Effector memory CD4-positive, alpha-beta T cell (primary cell): ENCODE measurements at places on chromosomes 7 and 10.

DNA sequence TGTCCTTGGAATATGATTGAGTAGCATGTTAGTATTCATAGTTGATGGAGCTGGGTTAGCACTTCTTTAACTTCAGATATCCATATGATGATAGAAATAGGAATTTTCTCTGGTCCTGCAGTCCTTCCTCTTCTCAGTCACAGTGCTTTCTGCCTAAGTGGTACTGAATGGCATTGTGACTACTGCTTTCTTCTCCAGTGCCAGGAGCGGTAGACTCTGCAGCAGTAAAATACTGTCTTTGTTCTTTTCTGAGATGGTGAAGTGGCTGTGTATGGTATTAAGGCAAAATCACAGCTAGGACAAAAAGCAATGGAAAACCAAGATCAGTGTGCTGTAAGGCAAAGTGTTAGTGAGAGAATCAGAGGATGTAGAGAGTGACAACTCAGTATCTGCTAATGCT, 46.6 kb downstream of the C1GALT1 start:
- no peak for DNase-seq

GRCh38 chr7:81478664-81479063, 291.2 kb downstream of the HGF start:
- no peak for DNase-seq

DNA sequence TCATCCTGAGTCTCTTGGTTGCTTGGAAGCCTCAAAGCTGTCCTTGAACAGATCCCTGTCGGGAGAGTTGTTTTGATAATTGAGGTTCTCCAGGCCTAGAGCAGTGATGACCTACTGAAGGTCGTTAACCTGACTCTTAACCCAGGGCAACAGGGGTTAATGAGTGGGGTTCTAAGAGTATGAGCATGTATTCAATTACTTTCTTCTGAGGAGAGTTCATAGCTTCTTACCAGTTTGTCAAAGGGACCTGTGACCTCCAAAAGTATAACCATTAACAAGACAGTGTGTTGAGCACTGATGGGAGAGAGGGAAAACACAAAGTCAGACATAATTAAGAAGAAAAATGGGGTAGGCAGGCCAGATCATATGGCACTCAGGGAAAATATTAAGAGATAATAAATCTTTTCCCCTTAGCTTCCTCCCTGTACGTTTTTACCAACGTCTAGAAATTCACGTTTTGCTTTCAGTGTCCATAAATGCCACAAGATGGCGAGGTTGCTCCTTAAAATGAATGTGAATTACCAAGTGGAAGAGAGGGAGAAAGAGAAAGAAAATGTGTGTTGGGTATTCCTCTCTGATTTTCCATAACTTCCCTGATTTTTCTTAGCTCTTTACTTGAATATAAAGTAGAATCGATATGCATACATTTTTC, 97.6 kb downstream of the SUGCT start:
- DNase-seq = no peak

GRCh38 chr7:14697684-14698083, 204.9 kb downstream of the DGKB start:
- no peak for DNase-seq

- DNase-seq = no peak
Measured at GRCh38 chr10:107104026-107104652, 60.4 kb downstream of the SORCS1 start.

- DNase-seq = no peak
Measured at GRCh38 chr7:133699386-133699785, 427.8 kb upstream of the LRGUK start.
